ENCODE measurements at places on chromosomes 6 and 20.

DNA sequence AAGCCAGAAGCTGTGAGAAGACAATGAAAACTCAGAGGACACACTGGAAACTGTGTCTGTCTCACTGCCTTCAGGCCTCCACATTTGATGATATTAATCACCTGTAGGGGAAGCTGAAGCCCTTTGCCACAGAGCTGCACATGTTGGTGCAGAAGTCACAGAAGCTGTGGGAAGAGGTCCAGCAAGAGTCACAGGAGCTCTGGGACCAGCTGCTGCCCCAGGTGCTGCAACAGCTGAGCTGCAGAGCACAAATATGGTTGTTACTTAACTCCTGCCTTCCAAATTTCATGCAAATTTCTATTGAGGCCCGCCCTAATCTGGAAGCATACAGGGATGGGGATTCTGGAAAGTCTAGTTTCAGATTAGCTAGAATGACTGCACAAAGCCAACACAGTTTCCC is 169.3 kb downstream of the OGFRL1 start:
- DNase-seq = no peak

DNA sequence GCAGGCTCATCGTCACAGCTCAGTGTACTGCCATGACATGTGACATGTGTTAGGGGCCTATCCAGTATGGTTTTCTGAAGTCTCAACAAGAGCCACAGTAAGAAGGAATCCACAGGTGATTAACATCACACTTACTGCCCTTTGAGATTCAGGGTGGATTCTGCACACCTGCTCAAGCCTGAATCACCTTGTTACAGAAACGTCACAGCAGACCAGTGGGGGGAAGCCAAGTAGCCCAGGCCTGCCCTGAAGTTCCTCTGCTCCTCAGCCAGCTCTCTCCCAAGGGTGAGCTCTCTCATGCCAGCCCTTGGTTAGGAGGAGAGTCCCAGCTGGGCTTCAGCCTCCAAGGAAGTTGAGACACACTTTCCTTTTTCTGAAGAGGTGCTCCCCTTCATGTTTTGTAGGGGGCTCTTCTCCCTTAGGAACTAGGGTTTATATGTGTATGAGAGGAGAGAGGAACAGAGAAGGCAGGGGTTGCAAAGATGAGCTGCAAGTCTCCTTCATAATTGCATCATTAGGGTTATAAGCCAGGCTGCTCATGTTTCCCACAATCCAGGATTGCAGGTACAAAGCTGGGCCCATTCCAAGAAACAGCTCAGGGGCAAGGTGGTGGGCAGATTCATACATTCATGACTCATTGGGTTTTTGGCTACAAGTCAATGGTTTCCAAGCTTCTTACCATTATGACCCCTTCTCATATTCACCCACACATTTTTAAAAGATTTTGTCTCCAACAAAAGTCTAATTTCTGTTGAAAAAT is 11.6 kb downstream of the GSS start:
- DNase-seq = no peak

- DNase-seq = no peak
Measured at GRCh38 chr6:170403451-170403850, 96.9 kb downstream of the FAM120B start.

DNA sequence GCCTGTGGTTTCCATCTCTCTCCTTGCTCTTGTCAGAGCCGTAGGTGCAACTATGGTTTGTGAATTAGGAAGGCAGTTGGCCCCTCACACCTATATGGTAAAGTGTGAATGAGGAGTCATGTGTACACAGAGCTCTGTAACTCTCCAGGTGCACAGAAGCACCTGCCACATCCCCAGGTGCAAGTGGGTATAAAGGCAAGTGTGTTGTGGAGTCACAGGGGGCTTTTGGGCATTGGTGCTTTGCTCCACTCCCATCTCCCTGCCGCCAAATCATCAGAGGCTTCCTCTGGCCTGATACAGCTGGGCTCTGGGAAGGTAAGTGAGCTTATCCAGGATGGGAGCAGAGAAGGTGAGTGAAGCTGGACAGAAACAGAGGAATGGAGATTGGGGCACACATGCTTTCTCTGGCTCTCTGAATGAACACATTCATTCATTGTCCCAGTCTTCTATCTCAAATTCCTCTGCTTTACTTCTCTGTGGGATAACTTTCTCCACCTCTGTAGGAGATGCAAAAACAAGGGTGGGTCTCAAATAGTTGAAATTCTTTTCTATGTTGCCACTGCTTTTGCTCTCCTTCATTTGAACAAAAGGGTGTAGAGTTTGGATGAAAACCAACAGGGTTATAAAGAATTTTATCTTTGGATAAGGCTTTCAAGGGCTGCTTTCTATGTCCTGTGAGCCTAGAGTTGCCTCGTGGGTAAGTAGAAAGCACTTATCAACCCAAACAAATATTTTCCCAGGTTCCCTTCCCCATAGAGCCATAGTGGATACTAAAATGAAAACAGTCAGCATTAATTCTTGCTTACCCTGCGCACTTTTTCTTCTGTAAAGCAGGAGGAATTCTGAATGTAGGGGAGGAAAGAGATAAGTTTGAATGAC is 45.0 kb upstream of the RIPOR2 start:
- no peak for DNase-seq

- DNase-seq = no peak
Measured at GRCh38 chr6:16358531-16359138, 120.2 kb downstream of the GMPR start.

DNA sequence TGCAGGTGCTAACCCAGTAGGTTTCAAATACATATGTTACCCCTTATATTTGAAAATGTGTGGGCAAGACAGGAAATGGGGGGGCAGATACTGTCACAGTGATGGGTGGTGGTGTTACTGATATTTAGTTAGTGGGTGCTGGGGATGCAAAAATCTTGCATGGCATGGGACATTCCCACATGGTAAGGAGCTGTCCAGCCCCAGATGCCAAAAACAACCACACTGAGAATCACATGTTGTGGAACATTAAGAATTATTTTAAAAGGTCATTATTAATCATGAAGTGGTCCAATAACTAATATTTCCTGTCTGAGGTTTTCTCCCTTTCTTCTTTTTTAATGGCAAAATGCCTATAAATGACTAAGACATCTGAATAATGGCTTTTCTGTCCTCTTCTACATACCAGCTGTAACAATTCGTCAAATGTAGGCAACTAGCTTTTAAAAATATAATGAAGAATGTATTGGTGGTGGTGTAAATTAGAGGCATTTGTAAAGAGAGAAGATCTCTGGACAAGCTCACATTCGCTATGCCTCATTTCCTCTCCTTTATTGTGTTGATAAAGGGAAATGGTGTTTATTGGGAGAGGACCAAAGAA is 57.3 kb upstream of the SLC35B3 start:
- DNase-seq = no peak

DNA sequence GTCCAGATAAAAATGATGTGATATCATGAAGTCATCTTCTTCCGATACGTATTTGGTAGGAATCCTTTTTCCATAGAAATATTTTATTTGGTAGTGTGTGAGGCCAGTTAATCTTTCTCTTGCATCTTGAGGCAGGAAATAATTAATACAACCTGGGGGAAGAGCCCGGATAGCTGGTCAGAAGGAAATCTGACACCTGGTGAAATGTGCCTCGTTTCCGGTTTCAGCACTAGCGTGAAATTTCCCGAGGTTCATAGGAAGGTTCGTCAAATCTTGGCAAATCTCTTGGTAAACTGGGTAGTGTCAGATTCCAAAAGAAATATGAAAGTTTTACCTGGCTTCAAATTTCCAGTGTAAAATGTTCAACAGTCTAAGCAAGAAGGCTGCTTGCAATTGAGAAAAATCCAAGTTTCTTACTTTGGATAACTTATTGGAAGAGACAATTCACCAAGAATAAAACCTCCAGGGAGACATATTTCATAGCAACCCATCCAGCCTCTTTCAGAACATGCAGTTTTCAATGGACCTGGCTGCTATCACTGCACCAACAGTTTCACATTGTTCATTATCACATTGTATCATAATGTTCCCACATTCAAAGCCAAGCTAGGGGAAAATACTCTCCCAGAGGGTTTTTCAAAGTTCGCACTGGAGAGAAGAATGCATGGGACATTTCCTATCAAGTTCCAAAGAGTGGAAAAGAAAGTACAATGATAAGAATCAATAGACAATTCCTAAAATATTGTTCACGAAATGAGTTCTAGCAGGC is 454.5 kb upstream of the CITED2 start:
- no peak for DNase-seq

- no peak for DNase-seq
Measured at GRCh38 chr6:68229566-68229965, 405.5 kb upstream of the ADGRB3 start.

DNA sequence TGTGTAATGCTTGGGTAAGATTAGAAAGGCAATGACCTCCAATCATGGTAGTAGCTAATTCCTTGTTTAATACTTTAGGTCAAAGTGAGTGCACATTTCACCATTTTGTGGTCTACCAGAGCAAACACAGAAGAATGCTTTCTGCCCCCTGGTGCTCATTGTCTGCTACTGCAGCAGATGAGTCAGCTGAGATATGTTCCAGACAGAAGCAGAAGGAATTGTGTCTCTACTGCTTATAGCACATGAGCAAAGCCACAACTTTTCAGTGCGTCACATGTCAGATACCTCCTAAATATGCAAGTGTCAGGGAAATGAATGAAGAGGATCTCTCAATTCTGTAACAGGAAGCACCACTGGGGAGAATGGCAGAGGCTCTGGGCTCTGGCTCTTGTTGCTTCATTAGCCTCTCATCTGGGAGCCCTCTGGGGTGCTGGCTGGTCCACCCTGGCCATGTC is 308.9 kb downstream of the ALDH8A1 start:
- DNase-seq = peak; percentile 81

DNA sequence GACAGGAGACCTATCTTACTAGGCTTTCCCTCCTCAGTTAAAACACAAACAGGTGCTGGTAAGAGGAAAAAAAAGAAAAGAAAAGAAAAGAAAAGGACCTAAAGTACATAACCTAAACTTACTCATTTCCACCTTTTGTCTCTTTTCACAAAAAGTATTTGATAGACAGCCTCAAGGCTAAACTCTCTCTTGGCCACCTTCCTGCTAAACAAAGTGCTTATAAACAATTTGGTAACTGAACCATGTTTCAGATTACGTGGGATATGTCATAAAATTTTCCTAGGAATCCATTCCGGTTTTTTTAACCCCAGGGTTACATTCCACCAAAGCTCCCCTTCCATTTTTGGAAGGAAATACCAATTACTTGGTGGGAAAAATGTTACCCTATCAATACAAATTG is 109.0 kb downstream of the PRND start:
- DNase-seq = no peak

GRCh38 chr6:139738801-139739455 is 364.5 kb upstream of the CITED2 start:
- no peak for DNase-seq

GRCh38 chr6:113564371-113565171 is 292.6 kb upstream of the MARCKS start:
- no peak for DNase-seq

GRCh38 chr20:7520361-7520760 is 419.9 kb downstream of the HAO1 start:
- DNase-seq = no peak

DNA sequence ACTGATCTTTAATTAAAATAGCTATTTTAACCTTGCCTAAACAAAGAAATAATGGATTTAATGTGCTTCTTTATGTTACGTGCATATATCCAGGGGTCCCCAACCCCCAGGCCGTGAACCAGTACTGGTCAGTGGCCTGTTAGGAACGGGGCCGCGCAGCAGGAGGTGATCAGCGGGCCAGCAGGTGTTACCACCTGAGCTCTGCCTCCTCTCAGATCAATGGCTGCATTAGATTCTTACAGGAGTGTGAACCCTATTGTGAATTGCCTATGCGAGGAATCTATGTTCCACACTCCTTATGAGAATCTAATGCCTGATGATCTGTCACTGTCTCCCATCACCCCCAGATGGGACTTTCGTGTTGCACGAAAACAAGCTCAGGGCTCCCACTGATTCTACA is 8.8 kb downstream of the CYP24A1 start:
- no peak for DNase-seq

DNA sequence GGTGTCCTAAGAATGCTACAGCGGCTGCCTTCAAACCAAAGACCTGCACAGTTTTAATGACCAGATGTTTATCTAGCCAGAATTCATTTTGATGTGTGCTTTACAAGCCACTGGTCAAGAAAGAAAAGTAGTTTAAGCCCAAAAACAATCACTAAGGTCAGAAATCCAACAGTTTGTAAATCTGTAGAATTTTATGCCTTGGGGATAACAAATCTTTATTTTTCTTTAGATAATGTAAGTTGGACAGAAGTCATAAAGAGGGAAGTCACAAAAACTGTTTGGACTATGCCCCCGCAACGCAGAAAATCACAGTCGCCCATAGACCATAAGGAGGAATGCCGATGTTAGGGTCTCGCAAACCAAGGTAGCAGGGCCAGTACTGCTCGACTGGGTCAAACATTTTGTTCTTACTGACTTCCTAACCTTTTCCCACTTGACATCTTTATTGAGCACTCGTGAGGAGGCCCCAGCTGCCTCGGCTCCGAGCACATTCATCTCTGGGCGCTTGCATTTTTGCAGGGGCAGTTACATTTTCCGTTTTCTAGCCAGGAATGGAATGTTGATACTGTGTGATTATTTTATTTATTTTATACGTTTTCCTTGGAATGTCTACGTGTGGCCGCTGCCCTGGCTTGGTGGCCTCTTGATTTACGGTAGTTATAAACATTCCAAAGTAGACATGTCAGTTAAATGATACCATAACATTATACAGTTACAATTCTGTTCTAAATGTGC is 56.7 kb upstream of the APCDD1L start:
- DNase-seq = no peak

GRCh38 chr6:53437557-53438202 is 88.9 kb upstream of the ELOVL5 start:
- DNase-seq = no peak

GRCh38 chr6:113481458-113481857 is 375.7 kb upstream of the MARCKS start:
- no peak for DNase-seq

GRCh38 chr6:45956663-45957062 is 59.0 kb downstream of the CLIC5 start:
- DNase-seq = no peak

GRCh38 chr6:48552905-48553304 is 441.9 kb upstream of the PTCHD4 start:
- DNase-seq = no peak

GRCh38 chr6:51559059-51559458 is 528.4 kb downstream of the PKHD1 start:
- no peak for DNase-seq

DNA sequence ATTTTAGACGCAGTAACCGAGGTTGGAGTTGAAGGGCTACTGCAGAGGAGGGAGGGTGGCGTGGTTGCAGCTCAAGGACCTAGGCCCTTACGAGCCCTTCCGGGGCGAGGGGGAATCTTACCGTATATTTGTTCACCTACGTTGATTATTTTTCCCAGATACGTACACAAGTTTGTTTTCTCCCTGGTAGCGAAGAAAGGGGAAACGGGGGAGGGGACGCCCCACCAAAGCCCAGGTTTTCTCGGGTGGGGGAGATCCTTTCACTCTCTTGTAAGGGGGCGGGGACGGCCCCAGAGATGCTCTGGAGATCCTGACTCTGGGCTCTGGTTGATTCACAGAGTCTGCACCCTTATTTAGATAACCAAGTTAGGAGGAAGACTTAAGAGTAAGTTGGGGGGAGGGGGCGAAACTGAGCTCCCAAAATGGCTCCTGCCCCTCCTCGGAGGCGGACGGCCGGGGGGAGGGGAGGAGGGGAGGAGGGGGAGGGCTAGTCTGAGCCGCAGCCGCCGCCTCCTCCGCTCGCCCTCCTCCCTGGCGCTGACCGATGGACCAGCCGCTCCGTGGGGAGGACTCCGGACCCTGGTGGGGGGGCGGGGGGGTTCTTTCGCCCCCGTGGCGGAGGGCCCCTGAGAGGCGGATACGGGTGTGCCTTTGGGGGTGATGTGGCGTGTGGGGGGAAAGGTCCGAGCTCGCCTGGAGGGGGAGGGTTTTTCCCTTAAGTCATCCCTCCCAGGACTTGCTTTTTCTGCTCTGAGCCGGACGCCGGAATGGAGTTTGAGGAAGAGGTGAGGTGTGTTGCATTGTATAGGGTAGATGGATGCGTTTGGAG is 2.2 kb downstream of the BRD2 start:
- DNase-seq = peak; percentile 89

All from activated T-cell treated with anti-CD3 and anti-CD28 coated beads, Interleukin-2, amount 50 U/mL, for 24 hours (primary cell).